ENCODE measurements at places on chromosomes 5 and 9.

DNA sequence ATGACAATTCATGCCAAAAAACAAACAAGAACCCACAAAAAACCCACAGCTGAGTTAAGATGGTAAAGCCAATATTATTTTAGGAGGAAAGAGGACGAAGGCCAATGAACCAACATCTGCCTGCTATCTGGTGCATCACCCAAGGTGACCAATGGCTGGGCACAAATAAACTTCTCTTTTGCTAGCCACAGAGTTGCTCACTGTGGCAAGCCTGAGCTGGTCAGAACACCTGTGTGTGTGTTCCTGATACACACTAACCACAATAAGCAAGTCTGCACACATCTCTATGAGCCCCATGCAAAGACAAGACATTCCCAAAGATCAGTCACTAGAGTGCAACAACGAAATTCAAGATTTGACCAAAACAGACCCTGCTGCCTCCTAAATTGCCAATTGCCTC lies 63.1 kb downstream of the RNF38 start:
- no peak for DNase-seq

DNA sequence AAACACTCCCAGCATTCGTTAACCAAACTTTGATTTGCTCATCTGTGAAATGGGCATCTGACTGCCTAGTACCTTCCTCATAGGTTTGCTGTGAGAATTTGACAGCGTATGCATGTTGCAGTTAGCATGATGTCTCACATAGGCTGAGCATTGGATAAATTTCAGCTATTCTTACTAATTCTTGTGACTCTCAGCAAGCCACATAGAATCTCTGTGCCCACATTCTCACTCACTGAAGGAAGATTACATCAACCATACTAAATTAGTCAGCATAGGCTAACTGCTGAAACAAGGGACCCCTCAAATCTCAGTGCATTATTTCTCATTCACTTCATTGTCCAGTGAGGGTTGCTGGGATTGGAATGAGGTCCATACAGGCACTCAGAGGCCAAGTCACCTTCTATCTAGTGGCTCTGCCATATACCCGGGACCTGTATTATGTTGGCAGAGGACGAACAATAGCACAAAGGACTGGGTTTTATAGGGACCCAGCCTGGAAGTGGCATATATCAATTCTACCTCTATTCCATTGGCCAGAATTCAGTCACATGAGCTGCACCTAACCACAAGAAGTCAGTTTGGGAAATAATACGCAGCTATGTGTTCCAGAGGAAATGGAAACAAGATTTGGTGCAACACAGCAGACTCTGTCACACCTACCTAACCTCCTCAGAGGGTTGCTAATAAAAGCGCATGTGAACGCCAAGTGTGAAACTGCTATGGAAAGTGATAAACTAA lies 4.2 kb upstream of the PTGER4 start:
- no peak for DNase-seq

DNA sequence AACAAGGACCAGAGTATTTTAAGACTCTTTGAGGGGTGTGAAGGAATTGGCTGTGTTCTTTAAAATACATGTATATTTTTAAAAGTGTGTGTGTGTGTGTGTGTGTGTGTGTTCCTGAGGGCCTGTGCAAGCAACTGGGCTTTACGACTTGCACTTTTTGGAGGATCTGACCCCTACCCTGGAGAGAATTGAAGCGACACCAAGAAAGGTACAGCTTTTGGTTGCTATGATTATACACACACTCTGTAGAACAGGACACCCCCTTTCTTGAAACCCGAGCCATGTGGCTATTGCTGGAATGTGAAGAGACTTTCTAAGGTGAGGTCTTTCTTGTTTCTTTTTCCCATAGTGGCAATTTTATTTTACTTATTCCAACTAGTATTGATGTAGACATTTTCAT lies 988 bp downstream of the SHISAL2B start:
- DNase-seq: no peak

DNA sequence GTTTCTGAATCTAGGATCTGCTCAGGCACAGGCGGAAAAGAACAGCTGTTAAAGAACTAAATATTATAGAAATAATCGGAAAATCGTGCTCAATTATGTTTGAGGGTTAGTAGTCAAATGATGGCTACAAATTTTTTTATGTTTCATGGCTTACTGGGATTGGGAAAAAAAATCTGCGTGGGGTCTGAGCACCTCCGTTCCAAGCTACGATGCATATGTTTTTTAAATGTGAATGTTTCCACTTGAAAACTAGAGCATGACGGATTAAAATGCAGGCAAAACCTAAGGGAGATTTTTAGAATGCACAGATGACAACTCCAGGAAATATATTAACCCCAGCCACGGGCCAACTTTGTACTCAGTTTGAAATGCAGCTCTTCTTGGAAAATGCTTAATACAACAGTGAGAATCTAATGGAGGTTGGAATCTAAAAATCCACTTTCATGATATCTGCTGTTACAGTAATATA lies 5.3 kb downstream of the OTP start:
- no peak for DNase-seq

DNA sequence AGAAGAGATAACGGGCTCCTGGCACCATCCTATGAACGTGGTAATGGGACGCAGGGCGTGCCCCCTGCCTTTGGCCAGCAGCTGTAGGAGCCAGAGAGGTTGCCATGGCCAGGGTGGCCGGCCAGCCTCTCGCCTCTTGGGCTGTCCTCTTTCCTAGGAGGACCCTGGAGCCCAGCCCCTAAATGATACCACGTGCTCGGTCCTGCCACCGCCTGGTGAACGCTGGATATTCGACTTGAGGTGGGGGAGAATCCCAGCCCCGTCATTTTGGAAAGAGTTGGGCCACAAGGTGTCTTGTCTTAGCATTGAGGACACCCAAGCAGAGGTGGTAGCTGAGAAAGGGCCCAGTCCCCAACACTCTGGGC lies 391 bp upstream of the NRG2 start:
- no peak for DNase-seq

- no peak for DNase-seq
Observed at GRCh38 chr5:79475152-79475466, 38.8 kb downstream of the HOMER1 start.

GRCh38 chr5:139862313-139862712 lies 66.7 kb downstream of the PSD2 start:
- no peak for DNase-seq

- no peak for DNase-seq
Observed at GRCh38 chr9:109993250-109993978, 213.4 kb downstream of the PALM2AKAP2 start.

- DNase-seq: no peak
Observed at GRCh38 chr5:179912386-179912785, 4.7 kb upstream of the TBC1D9B start.

- no peak for DNase-seq
Observed at GRCh38 chr5:94218374-94218773, 400.0 kb downstream of the KIAA0825 start.

GRCh38 chr5:11909471-11909870 lies 5.2 kb upstream of the CTNND2 start:
- no peak for DNase-seq

- DNase-seq: no peak
Observed at GRCh38 chr9:116673375-116673774, 13.7 kb upstream of the TRIM32 start.

DNA sequence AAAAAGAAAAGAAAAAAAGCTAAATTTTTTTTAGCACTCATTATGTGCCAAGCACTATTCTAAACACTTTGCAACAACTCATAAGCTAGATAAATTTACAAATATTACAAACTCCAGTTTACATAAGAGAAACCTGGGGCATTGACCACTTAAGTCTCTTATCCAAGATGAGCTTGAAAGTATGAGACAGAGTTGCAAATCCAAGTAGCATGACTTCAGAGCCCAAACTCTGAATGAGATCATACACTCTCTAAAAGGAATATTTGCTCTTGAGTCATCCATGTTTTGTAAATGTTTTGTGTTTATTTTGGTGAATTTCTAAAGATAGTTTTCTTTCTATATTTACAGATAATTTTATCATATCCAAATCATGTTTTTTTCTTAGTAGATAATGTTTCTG lies 4.0 kb upstream of the SHOC1 start:
- DNase-seq: no peak

- no peak for DNase-seq
Observed at GRCh38 chr9:135906291-135907005, 898 bp downstream of the CAMSAP1 start.

DNA sequence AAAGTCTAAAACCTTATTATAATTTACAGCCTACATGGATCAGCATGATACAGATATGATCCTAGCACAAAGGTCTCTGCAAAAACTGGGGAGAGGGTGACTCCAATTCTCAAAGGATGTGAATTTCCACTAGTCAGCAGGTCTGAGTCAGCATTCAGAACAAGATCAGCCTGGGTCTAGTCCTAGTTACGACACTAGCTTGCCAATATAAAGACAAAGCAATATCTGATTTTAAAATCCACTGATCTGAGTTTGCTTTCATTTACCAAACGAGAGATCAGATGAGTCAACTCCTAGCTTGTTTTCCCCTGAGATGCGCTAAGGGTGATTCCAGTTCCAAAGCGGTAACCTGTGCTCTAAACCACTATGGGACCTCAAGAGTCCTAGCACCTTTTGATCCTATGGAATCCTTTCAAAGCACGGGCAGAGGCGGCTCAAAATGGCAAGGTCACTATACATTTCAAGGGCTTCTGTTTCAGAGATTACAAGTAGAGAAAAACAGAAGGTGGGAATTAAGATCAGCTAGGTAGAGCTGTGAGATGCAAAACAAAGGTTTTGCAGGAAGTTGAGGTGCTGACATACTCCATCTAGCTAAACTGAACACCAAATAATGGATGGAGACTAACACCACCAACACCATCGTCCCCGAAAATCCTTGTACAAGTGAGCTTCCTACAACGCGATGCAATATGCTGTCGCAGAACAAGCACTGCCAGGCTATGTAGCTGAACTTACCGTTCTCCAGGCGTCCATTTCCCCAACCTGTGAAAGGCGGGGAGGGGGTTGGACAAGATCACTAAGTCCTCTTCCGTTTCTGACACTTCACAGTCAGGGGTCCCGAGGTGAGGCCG lies 906 bp downstream of the SLC25A51 start:
- DNase-seq: no peak

GRCh38 chr9:88075966-88076285 lies 62.3 kb downstream of the SPATA31C2 start:
- no peak for DNase-seq

GRCh38 chr9:38342096-38342495 lies 50.4 kb upstream of the ALDH1B1 start:
- no peak for DNase-seq

DNA sequence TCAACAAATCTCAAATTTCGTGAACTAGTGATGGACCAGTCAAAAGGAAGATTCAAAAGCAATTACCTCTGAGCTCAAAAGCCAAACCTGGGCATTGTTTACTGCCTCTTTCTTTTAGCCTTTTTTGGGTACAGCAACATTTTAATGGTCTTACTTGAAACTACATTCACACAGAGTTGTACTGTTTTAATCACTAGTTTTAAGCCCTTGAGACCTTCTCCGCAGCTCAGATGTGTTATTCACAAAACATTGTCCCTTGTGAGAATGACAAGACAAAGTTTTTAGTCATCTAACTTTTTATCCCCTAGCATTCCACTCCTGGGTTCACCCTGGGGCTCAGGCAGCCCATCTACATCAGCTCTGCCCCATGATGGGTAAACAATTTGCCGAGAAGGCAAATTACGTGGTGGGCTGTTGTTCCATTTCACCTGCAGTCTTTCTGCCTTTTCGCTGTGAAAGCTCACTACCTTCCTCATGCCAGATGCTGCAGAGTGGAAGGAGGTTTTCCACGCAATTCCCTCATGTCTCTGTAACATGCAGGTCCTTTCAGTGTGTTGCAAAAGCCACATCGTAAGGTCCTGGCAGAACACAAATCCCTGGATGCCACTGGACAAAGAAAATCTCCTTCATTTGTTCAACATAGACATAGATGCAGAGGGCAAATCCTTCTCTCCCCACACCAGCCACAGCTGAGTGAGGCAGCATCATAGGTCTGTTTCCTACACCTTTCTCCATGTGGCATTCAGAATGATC lies 175.7 kb downstream of the EBF1 start:
- no peak for DNase-seq

DNA sequence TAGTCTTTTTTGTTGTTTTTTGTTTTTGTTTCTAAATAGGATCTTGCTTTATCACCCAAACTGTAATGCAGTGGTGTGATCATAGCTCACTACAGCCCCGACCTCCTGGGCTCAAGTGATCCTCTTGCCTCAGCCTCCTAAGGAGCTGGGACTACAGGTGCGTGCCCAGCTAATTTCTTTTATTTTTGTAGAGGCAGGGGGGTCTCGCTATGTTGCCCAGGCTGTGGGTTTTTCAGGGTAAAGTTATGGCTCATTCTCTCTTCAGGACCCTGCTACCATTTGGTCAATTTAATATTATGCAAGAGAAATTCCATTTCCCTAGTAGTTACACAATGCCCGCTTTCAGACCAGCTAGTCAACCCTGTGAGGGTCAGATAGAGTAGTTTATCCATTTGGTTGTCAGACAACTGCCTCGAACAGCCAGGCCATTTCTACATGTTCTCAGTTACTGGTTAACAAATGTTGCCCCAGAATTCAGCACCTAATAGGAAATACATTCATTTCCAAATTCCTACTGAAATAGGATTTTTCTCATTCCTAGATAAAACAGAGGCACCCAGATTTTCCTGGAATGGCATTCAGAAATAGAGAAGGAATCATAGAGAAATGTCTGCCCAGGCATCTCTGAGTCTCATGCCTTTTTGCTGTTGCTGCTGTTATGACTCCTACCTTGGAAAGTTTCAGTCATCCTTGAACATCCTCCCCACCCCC lies 6.4 kb upstream of the GLIS3 start:
- DNase-seq: no peak

GRCh38 chr9:136650021-136650420 lies 12.7 kb upstream of the EGFL7 start:
- DNase-seq: no peak

- no peak for DNase-seq
Observed at GRCh38 chr9:4277531-4277991, 22.3 kb downstream of the GLIS3 start.

- DNase-seq: no peak
Observed at GRCh38 chr9:3447143-3447542, 78.7 kb downstream of the RFX3 start.

DNA sequence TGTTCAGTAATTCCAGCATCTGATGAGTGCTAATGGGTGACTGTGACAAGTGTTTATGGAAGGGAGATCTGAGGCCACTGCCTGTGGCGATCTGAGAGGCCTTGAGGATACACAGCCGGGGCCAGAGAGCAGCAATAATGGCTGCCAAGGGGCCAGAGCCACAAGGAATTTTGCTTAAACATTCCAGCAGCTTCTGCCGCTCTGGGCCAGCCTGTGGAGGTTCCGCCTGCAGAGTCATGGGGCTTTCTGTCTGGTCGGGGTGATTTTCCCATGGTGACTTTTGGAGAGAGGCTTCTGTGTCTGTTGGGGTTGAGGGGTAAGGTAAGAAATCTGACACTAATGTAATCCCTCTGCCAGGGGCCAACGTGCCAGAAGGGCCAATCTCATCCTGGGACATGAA lies 353.5 kb downstream of the ADAMTS6 start:
- DNase-seq: no peak

DNA sequence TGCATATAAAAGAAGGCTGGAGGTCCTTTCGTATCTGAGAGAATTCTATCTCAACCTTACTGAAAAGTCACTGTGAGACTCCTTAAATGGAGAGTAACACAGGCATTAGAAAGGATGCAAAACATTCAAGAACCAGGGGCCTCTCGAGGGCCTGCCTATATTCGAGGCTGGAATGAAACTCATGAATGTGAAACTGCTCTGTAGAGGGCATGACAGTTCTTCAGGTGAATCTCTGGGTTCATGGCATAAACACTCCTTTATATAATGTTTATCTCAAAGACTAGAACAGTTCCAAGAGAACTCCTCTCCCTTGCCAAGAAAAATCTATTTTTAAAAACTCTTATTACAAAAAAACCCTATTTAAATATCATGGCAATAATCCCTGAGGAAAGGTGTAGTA lies 113.9 kb downstream of the SEC61B start:
- no peak for DNase-seq
